Kidney capillary endothelial cell (primary cell): ENCODE measurements at places on chromosomes 12 and 14.

DNA sequence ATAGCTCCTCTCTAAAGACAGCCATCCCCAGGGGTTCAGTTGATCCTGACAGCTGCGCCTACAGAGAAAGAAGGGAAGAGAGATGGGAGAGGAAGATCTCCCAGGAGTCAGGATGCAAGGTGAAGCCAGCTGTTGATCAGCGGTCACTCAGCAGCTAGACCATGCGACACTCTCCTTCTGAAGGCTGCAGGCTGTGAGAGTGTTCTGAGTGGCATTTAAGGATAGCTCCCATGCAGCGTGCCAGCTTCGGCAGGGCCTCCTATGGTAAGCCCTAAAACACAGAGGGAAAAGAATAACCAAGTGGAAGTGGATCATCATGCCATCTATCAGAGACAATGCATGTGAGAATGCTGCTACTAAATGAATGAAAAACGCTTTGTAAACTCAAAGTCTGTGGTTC is 197.9 kb upstream of the NUDT4 start:
- no peak for DNase-seq

GRCh38 chr14:95460647-95461478 is 55.6 kb downstream of the SYNE3 start:
- DNase-seq = peak; percentile 93

GRCh38 chr12:113184098-113184899 is 979 bp downstream of the DDX54 start:
- no peak for DNase-seq

- DNase-seq = no peak
Measured at GRCh38 chr12:30980955-30981662, 54.6 kb downstream of the TSPAN11 start.

- DNase-seq = no peak
Measured at GRCh38 chr14:102197317-102197853, 57.7 kb downstream of the WDR20 start.

- DNase-seq = peak; percentile 61
Measured at GRCh38 chr12:55743406-55744339, 751 bp downstream of the GDF11 start.

DNA sequence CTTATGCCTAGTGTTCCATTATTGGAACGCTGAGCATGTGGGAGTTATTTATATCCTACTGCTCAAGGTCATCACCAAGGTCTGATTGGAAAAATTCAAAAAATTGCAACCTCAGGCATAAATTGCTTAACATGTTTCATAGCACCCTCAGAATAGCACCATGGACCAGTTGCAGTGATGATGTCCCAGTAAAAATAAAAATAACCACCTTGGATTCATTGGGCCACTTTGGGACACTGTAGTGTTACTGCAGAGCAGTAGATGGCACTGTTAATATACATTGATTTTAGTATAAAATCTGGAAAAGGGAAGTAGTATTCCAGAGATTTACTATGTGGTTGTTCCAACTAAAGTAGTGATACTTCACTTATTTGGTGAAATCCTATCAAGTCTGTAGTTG is 31.0 kb upstream of the PTCSC3 start:
- no peak for DNase-seq

DNA sequence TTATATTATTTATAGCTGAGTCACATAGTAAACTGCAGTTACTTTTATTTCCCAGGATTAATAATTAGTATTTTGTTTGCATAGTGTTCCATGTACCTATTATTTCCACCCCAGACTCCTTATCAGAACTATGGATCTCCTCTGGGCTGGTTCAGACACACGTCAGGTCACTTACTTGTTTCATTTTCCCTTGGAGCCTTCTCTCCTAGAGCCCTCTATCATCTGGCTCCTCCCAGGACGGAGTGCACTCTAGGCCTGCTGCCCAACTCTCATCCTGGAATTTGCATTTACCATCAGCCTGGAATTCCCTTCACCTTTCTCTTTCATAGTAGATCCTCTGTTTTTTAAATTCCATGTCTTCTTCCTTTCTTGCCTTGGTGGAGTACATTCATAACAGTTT is 28.5 kb upstream of the GALNT16 start:
- DNase-seq = no peak

DNA sequence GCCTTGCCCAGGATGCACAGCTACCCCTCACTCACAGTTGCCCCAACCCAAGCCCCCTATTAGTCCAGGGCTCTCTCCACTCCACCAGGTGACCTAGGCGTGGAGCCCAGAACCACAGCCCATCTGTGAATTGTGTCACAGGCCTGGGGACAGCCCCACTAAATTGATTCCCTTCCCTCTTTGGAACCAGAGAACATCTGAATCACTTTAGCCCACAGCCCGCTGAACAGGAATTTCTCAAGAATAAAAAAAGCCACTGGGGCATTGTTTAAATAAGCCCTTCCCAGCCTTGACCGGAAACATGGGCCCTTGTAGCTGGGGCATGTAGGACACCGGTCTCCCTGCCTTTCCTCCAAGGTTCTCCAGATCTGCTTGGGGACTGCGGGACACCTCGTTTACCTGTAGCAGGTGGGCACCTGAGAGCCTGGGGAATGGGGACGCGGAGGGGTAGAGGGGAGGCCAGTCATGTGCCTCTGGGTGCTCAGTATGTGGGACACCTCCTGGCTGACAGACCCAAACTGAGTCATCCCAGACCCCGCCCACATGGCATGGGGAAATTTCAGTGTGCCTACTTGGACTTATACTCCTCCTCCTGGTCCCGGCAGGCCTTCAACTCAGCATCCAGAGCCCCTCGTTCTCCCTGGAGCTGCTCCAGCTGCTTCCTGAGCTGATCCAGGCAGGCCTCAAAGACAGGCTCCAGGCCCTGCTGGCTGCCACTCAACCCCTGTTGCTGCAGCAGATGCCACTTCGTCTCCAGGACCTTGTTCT is 1.3 kb downstream of the KRT78 start:
- no peak for DNase-seq

DNA sequence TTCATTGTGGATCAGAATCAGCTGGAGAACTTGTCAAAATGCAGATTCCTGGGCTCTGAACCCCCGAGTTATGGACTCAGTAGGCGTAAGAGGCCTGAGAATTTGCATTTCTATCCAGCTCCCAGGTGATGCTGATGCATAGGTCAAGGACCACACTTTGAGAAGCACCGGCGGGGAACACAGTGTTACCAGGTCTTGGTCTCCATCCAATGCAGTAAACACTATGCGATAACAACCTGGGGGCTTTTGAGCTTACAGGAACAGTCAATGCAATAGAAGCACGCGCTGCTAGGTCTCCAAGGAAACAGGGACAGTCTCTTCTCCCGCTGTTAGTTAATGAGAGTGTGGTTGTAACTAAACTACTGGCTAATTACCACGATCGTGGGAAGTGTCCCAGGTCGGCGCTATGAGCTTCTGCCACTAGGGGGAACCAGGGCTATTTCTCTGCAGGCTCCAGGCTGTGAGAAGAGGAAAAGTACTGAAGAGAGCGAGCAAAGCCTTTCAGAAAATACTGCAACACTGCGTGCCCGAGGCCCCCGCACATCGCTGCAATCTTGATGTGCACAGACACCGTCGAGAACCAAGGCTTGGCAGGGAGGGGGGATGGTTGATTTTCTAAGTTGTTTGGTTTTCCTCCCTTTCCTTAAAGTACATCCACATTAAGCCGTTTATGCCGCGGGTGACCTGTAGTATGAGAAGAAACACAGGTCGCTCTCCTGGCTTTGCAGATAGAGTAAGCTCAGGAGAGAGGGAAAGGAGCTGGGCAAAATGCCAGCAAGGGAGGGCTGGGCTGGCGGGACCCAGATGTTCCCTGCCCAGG is 52.0 kb upstream of the KCNA1 start:
- DNase-seq = peak; percentile 68

GRCh38 chr12:58364389-58365086 is 423.2 kb downstream of the ATP23 start:
- peak; percentile 21 for DNase-seq

GRCh38 chr14:20560961-20561360 is at the start of gene RNASE9:
TSS of gene RNASE9 (minus strand) at chr14:20561047.
- DNase-seq = no peak

- no peak for DNase-seq
Measured at GRCh38 chr12:120628919-120629318, 11.5 kb upstream of the CABP1 start.

GRCh38 chr14:93655078-93655750 is 133.1 kb downstream of the PRIMA1 start:
- peak; percentile 51 for DNase-seq

DNA sequence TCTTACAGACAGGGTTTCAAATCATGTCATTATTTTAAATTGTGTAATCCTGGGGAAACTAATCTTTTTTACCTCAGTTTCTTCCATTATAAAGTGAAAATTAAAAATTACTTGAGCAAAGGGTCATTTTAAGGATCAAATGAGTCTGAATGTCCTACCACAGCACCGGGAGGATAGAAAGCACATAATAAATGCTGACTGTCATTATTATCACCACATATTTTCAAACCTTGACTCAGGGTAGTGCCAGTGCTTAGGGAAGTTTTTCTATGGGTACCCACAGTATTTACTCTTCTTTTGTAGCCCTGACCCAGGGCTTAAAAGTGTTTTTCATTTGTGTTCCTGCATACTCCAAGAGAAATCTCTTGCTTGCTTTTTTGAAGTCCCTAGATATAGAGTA is 60.5 kb downstream of the KCNMB4 start:
- no peak for DNase-seq

DNA sequence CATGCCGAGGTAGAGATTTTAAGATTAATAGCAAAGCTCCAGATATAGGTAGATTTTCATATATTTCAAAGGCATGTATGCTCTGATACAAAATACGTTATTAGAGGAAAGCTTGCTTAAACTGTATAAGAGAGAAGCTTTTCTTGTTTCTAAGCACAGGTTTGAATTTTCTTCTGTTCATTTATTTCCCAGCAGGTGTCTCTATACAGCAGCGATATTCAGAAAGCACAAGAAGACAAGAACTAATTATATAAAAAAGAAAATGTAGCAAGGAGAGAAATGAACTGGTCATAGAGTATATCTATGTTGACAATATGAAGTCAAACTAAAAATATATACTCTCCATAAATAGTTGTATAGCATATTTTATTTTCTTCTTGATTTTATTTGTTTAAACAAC is 307.4 kb upstream of the NOVA1 start:
- no peak for DNase-seq

DNA sequence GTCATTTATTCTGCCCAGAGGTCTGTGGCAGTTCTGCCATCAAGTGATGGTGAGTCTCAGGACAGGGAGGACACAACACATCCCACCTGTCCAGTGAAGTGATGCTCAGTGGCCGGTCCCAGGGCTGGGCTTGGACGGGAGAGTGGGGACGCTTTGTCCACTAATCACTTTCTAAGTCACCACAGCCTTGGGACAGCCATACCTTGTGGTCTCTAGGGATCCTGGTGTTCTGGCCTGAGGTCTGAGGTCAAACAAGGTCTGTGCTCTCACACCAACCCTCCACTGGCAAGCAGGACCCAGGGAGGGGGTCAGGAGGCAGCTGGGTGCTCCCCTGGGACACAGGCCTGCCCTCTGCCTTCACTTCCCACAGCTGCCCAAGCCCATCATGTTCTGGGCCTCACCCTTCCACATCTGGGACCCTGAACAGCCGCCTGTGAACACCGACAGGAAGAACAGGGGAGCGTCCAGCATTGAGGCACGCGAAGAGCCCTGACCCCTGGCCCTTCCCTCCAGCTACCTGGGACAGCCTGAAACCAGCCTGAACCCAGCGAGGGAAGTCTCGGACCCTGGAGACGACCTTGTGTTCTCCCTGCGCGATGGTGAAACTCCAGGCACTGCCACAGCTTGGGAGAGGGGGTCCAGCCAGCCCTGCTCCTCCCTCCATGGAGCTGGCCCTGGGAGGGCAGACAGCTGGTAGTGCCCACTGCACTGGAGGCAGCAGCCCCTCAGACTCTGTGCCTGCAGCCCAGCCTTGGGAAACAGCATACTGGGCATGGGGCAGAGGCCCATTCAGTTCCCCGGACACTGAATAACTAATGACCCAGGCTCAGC is 19.7 kb upstream of the GPR132 start:
- no peak for DNase-seq

GRCh38 chr14:67977434-67978034 is 158.0 kb downstream of the RAD51B start:
- no peak for DNase-seq

DNA sequence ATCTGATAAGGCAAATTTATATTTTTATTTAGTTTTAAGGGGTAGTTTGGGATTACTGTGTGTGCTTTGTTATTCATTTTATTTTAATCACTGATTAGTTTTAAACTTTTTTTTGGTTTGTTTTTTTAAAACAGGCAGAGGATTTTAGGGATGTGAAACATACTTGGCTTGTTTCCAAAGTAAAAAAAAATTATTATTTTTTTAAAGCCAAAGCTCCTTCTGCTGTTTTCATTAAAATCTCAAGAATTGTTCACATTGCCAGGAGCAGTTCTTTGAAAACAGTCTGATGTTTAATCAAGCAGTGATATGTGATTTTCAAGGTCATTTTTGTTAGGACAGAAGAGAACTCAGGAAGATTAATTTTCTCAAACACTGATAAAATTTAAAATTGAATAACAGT is 11.2 kb downstream of the TTC8 start:
- DNase-seq = no peak

DNA sequence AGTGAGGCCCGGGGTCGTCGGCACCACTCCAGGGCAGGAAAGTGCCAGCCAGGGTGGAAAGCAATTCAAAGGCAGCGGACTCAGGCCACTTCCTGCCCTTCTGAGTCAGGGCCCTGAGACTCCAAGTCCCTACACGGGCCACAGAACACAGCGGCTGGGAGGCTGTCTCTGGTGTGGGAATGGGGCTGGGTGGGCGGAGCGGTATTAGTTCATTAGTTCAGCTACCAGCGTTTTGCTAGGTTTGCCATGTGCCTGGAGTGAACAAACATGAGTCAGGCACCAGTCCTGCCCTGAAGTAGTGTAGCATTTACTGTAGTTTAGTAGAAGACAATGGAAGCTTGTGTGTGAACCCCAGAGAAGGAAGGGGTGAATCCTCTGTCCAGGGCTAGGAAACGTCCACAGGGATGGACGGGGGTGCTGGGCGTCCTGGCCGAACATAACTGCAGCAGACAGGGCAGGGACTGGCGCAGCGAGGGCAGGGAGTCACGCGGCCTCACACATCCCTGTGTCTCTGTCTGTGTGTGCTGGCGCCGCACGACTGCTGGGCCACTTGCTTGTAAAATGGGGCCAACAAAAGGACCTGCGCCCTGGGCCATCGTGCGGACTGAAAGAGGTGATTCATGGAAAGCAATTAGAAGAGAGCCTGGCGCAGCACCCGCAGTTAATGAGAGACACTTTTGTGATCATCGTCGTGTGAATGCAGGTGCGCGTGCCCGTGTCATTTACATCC is 186.4 kb upstream of the PRMT8 start:
- DNase-seq = peak; percentile 94

- DNase-seq = no peak
Measured at GRCh38 chr12:20740972-20741371, 45.8 kb downstream of the SLCO1C1 start.
